ENCODE measurements at places on chromosomes 5 and 9. TPM values are rescaled to one million over a fixed set of nuclear protein-coding genes. Genes with fewer than 3 reads are reported as not detected.
A peak's percentile ranks its signal among the peaks of the same experiment; 100 is the strongest.

DNA sequence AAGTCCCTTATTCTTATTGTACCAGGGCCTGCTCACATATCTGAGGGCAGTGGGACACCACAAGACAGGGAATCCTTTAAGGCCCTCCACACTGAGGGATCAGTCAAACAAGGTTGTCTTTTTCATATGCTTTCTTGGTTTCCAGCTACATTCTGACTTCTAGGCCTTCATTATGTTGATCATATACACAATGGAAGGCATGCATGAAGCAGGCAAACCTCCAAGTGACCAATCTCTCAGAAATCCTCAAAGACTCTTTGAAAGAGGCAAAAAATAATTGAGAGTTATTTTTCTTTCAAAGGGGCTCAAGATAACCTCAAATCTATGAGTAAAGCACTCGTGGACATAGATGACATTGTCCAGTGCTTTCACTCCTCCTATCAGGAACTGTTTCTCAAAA, 1195.9 kb upstream of the ACO1 start:
- no peak for DNase-seq

GRCh38 chr9:4883326-4883873, 90.7 kb downstream of the RCL1 start:
- DNase-seq: no peak

GRCh38 chr9:110835404-110835803, 166.8 kb downstream of the MUSK start:
- no peak for DNase-seq

GRCh38 chr5:431001-431710, 11.8 kb upstream of the EXOC3 start:
- DNase-seq: peak; percentile 81

DNA sequence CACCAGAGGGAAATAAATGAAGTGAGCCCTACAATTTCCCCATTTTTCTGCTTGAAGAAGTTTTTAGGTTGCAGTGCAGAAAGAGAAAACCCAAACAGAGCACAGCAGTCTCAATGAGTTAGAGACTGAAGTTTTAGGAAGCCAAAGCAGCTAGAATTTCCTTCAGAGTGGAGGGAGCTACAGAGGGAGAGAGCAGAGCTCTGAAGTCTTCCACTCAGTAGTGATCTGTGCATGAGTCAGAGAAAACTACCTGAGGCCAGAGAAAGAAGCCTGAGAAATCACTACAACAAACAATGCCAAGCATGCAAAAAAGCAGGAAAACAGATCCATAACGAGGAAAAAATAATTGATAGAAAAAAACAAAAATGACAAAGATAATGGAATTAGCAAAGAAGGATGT, 17.9 kb upstream of the NDUFB6 start:
- no peak for DNase-seq

GRCh38 chr9:91119679-91120078, 242.0 kb downstream of the AUH start:
- no peak for DNase-seq

- DNase-seq: no peak
These were observed 120.8 kb downstream of the EHMT1 start for GRCh38 chr9:137739371-137740309.

GRCh38 chr5:38670878-38671277, 114.4 kb upstream of the LIFR start:
- no peak for DNase-seq

GRCh38 chr5:134111741-134112647, 2.5 kb upstream of the TCF7 start:
- DNase-seq: no peak

DNA sequence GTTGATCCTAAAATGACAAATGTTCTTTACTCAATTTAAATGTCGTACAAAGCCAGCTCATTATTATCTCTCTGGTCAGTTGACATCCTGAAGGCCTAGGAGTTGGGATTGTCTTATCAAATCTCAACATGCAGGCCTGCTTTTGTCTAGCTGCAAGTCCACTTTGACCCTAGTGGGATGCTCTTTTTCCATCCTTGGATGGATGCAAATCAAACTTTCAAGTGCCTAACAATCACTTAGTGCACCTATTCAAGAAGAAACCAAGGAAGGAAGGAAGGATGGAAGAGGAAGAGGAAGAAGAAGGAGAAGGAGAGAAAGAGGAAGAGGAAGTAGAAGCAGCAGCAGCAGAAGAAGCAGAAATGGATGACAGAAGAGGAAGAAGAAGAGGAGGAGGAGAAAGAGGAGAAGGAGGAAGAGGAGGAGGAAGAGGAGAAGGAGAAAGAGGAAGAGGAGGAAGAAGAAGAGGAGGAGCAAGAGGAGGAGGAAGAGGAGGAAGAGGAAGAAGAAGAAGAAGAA, 109.6 kb downstream of the PIK3R1 start:
- DNase-seq: no peak

The RANBP17 gene
- 21.7 TPM for total RNA-seq

The ANKRD31 gene
- total RNA-seq: 0.19 TPM

The ZNF366 gene
- total RNA-seq: 5.0 TPM

The LSM11 gene
- total RNA-seq: 8.1 TPM

Measured in posterior vena cava (tissue), 2 donors.